ENCODE measurements at places on chromosomes 5 and 9.

- no peak for DNase-seq
These were observed 511.0 kb upstream of the RIOK2 start for GRCh38 chr5:97694091-97694490.

DNA sequence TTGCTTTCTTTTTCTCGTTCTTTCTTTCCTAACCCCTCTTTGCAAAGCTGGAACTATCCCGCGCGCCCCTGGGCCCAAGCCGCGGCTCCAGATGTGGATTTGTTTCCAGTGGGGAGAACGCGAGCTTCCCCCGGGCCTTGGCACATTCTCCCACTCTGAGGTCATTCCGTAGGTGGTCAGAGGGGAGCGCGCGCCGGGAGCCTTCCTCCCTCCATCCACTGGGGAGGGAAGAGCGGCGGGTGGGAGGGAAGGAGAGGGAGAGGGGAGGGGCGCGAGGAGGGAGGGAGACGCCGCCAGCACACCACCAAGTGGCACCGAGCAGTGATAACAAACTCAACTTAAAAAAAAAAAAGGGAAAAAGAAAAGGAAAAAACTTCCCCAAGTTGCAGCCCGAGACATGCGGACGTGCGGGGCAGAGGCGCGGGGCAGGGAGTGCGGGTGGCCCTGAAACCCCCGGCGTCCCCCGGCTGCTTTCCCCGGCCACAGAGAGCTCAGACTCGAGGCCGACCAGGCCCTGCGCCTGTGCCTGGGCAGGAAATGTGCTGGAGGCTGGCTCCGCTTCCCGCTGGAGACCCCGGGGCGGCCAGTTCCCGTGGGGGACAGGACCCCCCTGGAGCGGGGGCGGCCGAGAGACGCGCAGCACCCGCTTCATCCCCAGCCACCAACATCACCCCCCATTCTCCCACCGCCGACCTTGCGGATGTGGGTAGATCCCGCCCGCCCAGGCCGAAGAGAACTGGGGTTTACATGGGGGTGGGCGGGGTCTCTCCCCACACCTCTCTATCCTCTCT is 3.1 kb downstream of the IER5L start:
- DNase-seq: peak; percentile 87

- DNase-seq: no peak
These were observed 6.6 kb downstream of the ITK start for GRCh38 chr5:157187046-157187754.

DNA sequence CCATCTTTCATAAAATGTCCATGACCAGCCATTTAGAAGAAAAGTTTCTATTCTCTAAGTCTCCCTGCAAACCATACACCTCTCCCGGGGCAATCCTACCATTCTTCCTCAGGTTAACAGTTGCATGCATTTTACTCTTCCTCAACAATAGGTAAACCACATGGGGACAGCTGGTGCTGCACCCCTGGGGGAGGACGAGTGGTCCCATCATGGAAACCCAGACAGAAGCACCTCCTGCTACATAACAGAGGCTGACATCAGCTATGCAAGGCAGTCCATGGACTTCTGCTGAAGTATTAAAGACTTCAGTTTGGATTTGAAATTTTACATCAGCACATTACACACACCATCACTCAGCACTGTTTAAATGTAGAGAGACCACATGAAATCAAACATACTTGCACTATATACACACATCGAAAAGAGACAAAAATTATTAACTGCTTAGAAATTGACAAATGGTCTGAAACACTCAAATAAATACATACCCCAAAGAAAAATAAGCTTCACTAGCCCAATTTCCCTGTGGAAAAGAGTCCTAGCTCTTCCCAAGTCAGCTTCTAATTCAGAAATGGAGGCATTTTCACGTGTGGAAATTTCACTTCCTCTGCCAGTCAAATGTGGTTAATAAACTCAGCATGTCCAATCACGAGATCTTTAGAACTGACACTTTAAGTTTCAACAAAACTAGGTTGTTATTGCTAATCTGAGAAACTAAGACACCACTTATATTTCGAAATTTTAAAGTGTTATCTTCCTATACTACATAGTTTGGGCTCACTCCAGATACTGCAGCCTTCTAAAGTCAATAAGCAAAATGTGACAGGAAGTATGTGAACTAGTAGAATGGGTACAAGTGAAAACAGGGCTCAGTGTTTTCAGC is 173.4 kb downstream of the ROR2 start:
- no peak for DNase-seq

DNA sequence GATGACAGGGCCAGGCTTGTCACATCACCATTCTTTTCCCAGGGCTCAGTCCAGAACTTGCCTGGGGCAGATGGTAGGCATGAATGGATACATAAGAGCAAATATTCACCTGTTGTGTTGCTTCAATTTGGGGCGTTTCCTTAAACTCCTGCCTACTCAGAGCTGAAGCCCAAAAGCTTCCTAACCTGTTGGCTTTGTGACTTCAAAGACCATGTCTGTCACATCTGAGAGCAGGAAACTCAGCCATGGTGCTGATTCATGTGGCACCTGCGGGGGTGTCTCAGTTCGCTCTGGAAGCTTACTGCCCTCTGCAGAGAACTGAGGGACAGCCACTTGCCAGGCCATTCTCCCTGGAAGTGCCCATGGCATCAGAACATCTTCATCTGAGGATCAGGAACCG is 246.6 kb downstream of the HSPA4 start:
- no peak for DNase-seq

DNA sequence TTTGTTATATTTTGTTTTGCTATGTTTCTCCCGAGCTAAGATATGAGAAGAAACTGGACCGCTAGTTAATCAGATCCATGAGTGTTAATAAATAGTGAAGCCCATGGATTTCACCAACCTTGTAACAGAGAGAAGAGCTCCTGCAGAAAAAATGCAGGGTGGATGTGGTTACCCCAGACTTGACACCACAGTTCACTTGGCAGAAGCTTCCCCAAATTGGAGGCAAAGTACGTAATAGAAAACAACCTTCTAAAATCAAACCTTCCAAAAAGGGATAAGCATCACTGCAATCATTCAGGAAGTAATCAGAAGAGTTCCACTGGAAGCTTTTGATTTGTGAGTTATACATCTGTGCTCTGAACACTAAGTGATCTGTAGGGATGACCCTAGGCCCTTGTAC is 267.5 kb downstream of the ACTL7B start:
- no peak for DNase-seq

DNA sequence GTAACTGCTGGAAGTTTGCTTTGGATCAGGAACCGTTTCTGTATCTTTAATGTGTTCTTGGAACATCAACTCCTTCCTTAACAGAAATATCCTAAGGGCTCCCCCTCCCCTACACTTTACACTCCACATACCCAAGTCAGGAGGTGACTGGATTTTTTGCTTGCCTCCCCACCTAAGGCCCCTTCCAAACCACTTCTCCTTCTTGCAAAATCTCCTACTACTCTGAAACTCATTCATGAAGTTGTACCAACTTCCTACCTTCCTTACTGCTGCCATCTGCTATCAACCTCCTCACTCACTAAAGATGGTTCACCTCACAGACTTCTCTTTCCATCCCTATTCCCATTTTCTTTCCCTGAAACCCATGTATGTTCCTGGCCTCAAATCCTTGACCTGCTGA is 16.1 kb downstream of the TXN start:
- DNase-seq: no peak

- peak; percentile 2 for DNase-seq
These were observed 29.4 kb downstream of the SLC6A3 start for GRCh38 chr5:1415626-1416360.

- DNase-seq: peak; percentile 64
These were observed 55.8 kb upstream of the SMARCA2 start for GRCh38 chr9:1959371-1959770.

DNA sequence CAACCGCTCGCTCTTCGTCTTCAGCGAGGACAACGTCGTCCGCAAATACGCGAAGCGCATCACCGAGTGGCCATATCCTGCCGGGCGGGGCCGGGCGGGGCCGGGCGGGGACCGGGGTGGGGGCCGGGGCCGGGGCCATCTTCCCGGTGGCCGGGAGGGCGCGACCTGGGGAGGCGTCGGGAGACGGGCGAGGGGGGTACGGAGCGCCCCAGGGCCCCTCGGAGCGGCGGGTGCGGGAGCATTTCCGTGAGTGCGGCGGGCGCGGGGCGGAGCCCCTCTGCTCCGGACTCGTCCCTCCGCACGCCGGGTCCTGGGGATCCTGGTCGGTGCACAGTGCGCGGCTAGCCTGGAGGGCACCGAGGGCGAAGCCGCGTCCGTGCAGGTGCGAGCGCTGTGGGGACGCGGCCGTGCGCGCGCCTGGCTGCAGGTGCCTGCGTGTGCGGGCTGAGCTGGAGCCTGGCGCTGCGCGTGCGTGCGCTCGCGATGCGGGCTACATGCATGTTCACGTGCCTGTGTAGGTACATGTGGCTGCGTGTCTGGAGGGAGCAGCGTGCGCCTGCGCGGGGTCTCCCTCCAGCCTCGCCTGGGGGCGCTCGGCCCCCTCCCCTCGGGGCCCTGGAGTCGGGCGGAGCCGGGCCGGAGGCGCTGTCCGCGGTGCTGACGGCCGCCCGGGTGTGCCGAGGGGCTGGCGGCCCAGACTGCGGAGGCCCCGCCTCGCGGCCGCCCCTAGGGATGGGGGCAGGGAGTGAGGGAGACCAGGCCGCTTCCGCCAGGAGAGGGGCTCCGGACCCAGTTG is 762 bp downstream of the CACNA1B start:
- DNase-seq: peak; percentile 72

DNA sequence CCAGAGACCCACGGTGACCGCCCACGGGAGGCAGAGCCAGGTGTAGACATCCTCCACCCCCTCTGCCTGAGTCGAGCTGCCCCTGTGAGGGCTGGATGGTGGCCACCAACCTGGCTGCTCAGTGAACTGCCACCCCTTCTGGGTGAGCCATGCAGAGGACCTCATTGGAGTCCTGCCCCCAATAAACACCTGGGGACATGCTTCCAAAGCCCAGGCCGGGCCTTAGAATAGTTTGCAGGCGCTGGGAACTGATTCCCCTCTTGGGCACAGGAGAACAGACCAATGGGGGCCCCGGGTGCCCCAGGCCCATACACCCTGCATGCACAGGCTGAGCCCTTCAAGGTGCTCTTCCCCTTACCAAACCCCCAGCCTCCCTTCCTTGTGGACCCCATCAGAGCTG is 38.1 kb upstream of the GFPT2 start:
- no peak for DNase-seq

- no peak for DNase-seq
These were observed 28.4 kb upstream of the FAM120A start for GRCh38 chr9:93422977-93423616.

- DNase-seq: no peak
These were observed 41.9 kb upstream of the PLEKHG4B start for GRCh38 chr5:49953-50544.

DNA sequence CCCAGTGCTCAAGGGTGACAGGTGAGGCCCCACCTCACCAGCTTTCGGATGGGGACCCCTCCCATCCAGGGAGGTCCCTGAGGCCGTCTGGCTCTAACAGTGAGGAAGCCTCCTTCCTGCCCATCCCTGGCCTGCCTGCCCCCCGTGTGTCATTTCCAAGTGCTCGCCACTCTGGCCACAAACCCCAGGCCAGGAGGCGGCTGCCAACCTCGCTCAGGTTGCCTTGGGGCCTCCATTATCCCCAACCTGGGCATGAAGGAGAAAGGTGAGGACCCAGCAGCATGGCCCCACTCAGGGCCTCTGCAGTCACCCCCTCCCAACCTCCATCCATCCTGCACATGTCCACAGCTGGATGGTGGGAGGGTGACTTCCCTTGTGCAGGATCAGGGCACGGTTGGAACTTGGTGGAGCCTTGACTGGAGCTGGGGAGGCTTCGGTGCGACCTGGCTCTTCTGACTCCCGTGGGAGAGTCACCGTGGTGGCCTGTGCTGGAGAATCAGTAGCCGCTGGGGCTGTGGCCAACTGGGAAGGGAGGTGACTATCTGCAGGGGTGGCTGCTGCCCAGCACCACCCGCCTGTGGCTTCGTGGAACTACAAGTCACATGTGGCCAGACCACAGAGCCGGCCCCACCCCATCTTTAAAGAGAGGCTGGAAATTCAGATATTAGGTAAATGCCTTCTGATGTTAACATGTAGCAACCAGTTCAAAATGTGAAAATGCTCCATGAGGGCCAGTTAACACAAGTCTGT is 37.5 kb upstream of the GFPT2 start:
- DNase-seq: no peak

DNA sequence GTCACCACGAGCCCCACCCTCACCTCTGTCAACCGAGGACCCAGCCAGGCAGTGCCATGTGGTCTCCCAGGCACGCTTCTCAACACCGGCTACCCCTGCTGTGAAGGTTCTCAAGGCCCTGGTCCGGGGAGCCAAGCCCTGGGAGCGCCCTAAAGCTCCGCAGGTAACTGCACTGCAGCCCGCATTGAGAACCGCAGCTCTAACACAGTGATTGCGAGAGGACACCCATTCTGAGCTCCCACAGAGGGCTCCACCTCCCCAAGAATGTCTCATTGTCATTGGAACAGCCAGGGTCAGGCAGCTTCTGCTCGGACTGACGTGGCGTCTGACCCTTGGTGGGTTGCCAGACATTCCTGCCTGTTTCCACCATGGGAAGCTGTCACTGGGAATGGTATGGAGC is 88.3 kb downstream of the ANKRD33B start:
- DNase-seq: no peak

DNA sequence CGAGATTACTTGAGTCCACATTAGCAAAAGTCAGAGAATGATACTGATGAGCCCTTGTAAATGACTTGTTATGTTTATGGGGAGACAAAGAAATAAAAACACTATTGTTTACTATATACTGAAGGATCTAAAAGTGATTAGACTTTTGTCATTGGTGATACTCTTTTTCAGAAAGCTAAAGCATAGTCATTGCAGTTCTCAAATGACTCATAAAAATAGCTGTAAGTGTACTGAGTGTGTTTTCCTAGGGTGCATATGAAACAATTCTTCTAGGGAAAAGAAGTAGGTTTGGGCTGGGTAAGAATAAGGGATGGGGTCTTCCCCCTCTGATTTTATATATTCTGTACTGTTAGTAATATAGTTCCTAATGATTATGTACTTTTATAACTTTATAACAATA is 32.6 kb downstream of the WDR36 start:
- no peak for DNase-seq

GRCh38 chr5:131530706-131531331 is 104.2 kb downstream of the RAPGEF6 start:
- DNase-seq: no peak

DNA sequence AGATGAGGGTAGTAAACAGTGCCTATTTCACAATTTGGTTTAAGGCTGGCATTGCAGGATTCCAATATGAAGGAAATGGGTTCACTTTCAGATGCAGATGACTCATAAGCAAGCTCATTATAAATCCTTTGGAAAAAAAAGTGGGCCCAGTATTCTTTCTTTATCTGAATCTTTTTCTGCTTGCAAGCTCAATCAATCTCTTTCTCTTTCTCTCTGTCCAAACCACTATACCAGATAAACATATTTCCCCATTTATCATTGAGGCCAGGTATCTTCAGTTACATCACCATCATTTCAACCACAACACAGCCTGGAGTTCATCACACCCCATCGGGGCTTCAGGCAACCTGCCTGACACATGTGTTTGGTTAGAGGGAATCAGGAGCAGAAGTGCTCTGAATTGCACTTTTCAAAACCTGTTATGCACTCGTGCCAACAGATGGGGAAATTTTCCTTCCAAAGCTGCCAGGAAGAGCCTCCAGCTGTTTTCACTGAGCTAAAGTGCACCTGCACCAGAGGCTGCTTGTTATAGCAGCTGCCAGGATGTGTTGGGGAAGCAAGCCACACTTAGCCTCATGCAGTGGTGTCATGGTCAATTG is 30.0 kb upstream of the MAMDC2 start:
- DNase-seq: peak; percentile 36

- no peak for DNase-seq
These were observed 63.4 kb downstream of the RAPGEF1 start for GRCh38 chr9:131676431-131676972.

Measured in right hindlimb (tissue), 1 donor.